Anterior cingulate cortex (tissue), 58 donors: ENCODE measurements at places on chromosomes 13 and 19.

GRCh38 chr19:37718304-37718703, 1.3 kb downstream of the ZNF607 start:
- no peak for DNase-seq

DNA sequence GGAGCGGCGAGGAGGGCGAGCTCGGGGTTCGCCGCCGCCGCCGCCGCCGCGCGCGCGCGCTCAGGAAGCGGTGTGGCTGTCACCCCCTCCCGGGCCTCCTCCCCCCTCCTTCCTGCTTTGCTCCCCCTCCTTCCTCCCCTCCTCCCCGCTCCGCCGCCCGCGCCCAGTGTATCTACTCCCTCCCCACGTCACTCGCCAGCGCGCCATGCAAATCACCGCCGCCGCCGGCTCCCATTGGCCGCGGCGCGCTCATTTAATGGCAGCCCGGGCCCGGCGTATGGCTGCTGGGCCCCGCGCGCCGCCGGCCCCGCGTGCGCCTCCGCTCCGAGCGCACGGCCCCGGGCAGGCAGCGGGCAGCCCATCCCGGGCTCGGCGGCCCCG, 335 bp upstream of the SOX1 start:
- DNase-seq = peak; percentile 58

GRCh38 chr19:50325310-50326100, 3.7 kb downstream of the KCNC3 start:
- peak; percentile 51 for DNase-seq

- no peak for DNase-seq
Measured at GRCh38 chr19:16814526-16815100, 14.6 kb upstream of the SIN3B start.

- DNase-seq = no peak
Measured at GRCh38 chr19:13604902-13605586, 98.8 kb upstream of the CACNA1A start.

DNA sequence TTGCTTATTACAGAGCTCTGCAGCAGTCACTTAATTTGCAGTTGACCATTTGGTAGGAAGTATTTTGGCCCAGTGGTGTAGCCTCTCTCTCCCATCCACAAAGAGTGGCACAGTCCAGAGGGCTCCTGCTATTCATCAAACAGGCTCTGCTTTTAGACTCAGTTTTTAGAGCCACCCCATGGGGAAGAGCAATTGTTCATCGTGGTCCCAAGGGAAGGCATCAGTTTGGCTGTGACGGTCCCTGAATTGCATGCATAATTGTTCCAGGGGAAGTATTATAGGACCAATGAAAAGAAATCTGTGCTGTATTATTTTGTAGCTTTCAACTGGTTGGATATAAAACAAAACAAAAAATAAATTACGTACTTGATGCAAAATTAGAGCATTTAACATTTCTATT, 799.0 kb downstream of the DACH1 start:
- DNase-seq = no peak

DNA sequence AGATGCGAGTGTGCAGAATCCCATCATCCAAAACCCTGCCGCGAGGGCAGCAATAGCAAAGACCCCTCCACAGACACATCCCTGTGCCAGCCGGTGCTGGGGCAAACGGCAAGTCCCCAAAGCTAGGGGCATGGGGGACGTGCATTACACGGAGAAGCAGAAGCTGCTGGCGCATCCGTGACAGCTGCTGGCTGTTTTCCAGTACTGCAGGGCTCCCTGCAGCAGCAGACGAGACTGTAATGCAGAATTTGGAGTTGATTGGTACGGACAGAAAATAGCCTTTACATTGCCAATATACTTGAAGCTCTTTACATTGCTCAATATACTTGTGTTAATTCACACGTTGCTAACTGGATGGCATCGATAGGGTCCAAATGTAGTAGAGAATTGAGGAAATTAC, 77.2 kb upstream of the TMTC4 start:
- DNase-seq = peak; percentile 13

- DNase-seq = no peak
Measured at GRCh38 chr13:48429886-48430285, 17.0 kb upstream of the LPAR6 start.

DNA sequence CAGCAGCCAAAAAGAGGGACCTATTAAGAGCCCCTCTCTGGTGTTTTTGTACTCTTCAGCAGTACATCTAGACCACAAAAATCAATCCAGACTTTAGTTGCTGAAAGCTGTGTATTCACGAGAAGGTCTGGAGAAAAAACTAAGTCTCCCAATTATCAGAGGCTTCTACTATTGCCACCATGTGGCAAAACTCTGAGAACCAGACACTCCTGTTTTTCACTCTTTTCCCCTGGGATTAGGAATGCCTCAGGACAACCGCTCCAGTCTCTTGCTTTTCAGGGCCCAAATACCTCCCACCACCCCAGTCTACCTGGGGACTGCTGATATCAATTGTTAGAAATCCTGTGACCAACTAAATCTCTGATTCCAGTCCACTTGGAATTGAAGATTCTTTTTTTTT, 30.1 kb upstream of the OBI1 start:
- DNase-seq = no peak

DNA sequence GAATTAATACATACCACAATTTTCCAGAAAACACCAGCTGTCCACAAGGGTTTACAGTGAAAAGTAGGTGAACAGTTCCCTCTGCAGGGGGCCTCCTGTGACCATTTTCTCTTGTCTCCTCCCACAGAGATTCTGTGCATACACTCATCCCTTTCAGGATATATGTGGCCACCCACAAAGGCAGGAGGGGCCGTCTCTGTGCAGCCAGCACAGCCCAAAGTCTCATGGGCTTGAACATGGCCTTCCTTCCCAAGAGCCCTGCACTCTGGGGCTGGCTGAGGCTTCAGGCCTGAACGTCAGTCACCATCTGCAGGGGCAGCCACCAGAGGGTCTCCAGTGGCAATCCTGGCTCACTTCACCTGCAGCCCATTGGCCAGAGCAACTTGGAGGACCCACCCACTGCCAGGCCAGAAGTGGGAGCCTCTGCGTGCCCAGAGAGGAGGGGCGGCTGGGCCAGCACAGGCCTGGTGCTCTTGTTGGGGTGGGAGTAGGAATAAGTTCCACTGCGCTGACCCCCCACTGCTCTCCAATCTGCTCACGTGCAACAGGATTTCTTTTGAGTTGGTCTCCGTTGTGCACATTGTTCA, 25.1 kb downstream of the TMEM161A start:
- DNase-seq = no peak

DNA sequence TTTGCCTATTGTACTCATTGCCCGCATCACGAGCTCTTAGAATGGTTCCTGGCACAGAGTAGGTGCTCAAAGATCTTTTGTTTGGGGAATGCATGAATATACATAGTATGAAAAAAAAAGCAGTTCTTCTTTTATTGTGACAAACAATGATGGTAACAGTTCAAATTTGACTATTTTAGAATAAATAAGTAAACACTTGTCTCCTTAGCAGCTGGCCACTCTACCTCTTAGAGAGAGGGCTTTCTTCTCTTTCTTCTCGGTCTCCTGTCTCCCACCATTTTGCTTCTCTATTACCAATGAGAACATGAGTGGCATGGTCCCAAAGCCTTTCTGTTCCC, 639 bp upstream of the SLAIN1 start:
- DNase-seq = no peak

- DNase-seq = no peak
Measured at GRCh38 chr19:56159009-56159559, 16.7 kb upstream of the GALP start.

- DNase-seq = no peak
Measured at GRCh38 chr13:38670627-38671026, 16.2 kb upstream of the FREM2 start.

DNA sequence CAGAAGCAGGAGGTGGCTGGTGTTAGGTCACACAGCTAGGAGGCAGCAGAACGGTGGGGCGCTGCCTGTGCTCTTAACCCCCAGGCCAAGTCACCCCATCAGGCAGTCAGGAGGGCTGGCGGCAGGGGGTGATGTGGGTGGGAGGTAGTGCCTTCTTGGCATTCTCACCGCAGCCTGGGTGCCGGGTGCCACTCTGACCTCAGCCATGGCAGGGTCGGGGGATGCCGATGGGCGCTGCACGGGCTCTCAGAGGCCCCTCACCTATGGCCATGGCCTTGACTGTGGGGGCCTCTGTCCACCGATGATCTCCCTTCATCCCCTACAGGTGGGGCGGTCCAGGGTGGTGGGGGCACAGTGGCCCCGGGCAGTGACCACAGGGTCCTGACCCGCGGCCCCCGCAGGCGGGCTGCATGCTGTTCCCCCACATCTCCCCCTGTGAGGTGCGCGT, 5.6 kb downstream of the PTOV1 start:
- no peak for DNase-seq

DNA sequence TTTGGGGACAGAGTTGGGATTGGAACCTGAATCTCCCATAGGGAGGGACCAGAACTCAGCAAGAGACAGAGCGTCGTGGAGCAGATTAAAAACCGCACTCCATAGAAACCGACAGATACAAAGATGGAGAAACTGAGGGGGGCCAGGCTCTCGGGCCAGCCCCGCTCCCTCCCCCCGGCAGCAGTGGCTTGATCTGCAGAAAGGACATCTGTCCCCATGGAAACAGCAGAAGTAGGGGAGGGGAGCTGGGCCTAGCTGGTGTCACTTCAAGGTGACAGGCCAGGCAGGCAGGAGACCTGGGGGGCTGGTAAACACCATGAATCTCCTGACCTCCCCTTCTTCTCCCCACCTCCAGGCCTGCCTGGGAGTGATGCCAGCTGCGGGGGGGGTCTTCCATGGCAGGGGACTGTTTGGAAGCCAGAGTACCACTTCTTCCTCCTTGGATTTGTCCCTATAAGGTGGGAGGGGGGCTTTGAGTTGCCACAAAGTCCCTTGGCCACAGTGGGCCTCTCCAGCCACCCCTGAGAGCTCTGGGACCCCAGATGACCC, 10.9 kb downstream of the TMIGD2 start:
- DNase-seq = no peak

DNA sequence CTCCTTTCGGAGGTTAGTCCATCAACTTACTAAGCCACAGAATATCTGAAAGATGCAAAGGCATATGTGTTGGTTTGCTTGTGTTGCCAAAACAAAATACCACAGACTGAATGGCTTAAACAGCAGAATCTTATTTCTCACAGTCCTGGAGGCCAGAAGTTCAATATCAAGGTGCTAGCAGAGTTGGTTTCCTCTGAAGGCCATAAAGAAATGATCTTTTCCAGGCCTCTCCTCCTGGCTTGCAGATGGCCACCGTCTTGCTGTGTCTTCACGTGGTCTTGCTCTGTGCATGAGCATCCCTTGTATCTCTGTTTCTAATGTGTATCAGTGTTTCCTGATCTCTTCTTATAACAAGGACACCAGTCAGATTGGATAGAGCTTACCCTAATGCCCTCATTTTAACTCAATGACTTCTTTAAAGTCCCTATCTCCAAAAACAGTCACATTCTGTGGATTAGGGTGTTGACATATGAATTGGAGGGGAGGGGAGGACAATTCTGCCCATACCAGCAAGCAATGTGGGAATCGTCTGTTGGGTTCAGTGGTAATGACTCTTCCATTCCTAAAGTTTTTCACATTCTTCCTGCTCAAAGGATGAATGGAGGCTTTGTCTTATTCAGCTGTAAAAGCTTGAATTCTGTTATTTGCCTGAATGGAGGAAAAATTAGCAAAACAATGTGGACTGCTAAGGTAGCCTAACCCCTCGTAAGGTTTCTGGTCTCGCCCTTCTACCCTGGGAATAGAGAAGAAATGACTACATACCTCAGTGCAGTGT, 715.7 kb downstream of the DIAPH3 start:
- no peak for DNase-seq

DNA sequence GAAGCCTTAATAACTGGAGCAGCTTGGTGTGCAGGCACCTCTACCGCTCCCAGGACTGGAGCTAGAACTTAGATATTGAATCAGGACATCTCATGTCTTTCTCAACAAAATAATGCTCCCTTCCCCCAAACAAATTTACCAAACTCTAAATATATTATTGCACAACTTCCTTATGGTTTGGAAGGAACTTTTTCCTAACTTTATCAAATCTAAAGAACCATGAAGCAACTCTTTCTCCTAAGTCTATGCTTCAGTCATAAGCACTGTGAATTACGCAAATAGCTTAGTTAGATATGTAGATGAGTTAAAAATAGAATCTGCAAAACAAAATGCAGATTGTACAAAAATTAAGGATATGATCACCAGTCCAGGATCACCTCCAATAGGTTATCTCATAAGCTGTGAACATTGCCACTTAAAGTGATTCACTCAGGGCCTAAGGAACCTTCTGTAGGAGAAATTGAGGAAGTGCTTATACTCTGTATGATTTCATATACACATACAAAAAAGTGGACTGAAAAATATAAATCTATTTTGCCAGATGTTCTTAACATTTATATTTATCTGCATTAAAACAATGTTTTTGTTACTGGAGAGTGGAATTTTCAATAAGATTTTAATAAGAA, 20.4 kb upstream of the MAB21L1 start:
- no peak for DNase-seq

GRCh38 chr13:30872685-30873461, 33.2 kb upstream of the MEDAG start:
- DNase-seq = peak; percentile 45

DNA sequence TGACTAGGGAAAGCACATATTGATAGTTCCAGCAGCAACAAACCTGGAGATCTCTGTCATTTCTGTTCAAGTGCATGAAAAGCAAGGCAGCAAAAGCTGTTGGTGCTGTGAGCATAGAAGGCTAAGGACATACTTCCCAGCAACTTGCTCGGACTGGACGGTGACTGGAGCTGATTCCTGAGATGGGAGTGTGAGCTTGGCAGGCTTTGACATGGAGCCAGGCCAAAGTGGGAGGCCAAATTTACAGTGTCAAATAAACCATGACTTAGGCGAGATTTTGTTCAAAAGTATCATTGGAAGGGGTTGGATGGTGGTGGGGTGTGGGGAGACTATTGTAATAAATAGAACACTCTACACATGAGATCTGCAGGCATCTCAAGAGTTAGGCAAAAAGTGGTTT, 5.9 kb upstream of the ARGLU1 start:
- no peak for DNase-seq

DNA sequence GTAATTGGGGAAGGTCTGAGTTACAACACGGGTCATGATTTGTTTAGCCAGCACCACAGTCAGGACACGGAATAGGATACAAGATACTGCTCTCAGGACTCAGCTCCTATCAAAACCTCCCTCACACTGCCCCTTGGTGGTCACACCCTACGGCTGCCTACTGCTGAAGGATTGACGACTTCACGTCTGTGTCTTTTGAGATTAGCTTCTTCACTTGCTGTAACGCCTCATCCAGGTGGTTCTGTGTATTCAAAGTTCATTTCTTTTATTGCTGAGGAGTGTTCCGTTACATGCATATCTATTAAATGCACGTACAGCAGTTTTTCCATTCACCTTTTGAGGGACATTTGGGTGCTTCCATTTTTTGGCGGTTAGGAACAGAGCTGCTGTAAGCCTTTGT, 46.3 kb downstream of the URI1 start:
- no peak for DNase-seq

DNA sequence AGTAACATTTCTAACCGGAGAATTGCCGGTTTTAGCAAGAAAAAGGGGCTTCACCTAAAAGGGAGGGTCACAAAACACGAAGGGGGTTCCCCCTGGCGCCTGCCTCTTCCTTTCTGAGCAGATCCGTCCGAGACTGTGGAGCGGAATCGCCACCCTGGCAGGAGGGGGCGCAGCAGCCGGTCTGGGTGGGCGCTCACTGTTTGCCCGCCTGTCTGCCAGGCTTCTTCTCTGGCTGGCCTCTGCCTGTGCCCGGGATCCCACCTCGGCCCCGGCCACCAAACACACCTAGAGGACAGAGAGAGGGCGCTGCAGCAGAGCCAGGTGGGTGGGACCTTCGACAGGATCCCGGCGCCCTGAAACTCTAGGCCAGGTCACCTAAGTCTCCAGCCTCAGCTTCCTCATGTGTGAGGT, 15.6 kb downstream of the LSM4 start:
- no peak for DNase-seq

- DNase-seq = no peak
Measured at GRCh38 chr19:6253954-6254733, 25.6 kb downstream of the MLLT1 start.

GRCh38 chr13:54183728-54184127, 1155.1 kb downstream of the OLFM4 start:
- DNase-seq = no peak
